ENCODE measurements at places on chromosomes 7 and 10.
A peak's percentile ranks its signal among the peaks of the same experiment; 100 is the strongest.

GRCh38 chr7:157442993-157443831 is 106.4 kb downstream of the DNAJB6 start:
- no peak for DNase-seq

DNA sequence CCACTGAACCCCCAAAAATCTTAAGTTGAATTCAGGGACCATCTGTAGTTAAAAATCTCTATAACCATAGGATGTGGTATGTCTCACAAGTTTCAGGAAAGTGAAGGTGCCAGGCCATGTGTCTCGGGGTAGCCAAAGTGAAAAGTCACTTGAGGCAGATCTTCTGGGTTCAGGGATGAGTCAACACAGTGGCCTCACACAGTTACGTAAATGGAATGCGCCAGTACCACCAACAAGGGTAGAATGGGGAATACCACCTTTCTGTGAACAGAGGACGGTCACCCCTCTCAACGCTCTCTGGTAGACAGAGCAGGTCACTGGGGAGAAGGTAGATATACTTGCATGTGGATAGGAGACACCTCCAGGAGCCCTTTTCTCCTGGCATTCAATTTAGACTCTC is 71.4 kb downstream of the ELMO1 start:
- no peak for DNase-seq

GRCh38 chr7:89623018-89623672 is 531.1 kb upstream of the STEAP1 start:
- DNase-seq, result peak; percentile 4

DNA sequence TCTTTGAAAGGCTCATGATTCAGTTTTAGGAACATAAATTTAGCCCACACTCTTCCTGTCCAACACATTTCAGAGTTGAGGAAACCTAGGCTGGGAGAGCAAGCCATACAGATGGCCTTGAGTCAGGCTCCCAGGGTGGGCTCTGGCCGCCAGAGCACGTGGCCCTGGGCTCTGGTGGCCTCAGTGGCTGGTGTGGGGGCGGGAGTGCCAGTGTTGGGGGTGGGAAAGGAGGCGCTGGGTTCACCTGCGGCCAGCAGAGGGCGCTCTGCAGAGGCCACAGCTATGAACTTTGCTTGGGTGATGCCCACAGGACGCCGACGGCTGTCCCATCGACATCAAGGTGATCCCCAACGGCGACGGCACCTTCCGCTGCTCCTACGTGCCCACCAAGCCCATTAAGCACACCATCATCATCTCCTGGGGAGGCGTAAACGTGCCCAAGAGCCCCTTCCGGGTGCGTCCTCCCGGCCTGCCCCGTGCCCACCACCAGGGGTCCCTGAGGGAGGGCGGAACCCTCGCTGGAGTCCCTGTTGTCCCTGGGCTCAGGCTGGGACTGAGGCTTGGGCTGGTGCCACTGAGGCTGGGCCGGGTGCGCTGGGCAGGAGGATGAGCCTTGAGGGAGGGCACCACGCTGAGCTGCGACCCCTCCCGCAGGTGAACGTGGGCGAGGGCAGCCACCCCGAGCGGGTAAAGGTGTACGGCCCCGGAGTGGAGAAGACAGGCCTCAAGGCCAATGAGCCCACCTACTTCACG is 11.9 kb downstream of the FLNC start:
- DNase-seq, result peak; percentile 52

DNA sequence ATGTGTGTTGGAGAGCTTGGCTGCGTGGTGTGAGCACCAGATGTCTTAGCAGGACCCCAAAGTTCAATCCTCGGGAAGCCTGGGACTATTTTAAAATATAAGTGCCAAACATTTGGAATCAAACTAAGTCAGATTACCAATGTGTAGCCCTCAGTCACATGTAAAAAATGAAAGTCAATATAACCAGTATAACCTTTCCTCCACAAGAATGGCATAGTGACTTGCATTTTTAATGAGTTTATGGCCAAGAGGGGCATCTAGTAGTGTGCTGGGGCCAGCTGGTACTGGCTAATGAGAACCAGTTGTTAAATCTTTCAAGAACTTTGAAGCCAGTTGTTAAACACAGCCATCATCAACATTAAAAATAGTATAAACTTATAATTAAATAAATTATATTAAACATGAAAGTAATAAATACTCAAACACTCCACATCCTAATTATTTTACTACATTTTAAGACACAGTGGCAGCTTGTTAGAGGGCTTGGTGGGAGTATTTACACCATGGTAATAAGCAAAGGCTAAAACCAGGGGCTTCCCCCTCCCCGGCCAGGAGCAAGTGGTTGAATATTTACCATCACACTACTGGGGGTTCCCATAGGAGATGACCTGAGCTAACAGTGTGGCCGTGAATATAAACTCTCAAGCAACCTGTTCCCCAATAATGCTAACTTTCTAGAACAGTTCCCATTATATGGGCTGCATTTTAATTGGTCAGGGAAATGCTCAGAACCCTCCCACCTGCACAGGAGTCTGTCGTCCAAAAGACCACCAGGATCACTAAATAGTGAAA is 7.9 kb upstream of the FAM170B start:
- DNase-seq, result no peak

GRCh38 chr7:74006451-74007241 is 21.3 kb upstream of the ELN start:
- no peak for DNase-seq

- DNase-seq, result no peak
Measured at GRCh38 chr10:115860182-115861107, 412.6 kb downstream of the GFRA1 start.

DNA sequence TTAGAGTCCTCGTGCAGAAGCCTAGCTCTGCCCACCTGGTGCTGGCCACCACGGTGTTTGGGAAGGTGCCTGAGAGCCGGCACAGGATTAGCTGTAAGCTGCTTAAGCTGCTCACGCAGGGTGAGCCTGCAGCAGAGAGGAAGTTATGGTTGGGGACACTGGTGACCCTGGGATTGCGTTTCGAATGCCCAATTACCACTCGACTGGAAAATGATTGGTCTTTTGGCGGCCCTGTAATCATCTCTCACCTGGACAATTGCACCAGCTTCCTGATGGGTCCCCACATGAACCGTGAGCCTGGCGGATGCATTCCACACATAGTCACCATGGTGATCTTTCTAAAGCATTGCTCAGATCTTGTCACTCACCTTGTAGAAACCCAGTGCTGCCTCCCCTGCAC is 442.3 kb upstream of the ZMIZ1 start:
- no peak for DNase-seq

DNA sequence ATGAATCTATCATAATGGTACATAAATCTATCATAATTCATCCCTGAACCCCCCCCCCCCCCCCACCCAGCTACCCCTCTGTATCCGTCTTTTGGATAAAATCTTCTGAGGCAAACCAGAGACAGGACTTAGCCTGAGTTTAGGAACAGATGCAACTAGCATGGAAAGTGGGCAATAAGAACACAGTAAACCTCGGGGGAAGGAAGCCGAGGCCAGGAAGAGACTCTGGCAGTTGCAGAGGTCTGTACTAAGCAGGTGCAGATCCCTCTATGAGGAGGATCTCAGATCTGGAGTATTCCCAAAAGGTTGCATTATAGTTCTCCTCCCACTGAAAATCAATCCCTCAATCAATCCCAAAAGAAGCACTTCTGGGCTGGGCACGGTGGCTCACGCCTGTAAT is 87.2 kb downstream of the EBF3 start:
- DNase-seq, result no peak

DNA sequence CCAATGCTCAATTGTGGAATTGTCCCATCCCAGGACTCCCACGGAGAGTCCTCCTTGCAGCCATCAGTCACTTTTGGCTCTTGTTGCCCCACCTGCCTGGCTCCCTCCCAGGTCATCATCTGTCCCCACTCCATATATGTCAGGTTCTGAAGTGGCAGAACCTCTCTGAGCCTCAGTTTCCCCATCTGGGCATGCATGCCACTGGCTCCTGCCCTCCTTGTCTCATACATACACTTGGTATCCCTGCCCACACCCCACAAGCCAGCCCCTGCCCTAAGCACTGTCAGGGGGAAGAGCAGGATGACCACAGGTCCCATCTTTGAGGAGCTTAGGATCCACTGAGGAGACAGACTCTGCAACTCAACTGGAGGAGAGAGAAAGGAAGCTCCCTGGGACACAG is 156.9 kb downstream of the GRID1 start:
- no peak for DNase-seq

DNA sequence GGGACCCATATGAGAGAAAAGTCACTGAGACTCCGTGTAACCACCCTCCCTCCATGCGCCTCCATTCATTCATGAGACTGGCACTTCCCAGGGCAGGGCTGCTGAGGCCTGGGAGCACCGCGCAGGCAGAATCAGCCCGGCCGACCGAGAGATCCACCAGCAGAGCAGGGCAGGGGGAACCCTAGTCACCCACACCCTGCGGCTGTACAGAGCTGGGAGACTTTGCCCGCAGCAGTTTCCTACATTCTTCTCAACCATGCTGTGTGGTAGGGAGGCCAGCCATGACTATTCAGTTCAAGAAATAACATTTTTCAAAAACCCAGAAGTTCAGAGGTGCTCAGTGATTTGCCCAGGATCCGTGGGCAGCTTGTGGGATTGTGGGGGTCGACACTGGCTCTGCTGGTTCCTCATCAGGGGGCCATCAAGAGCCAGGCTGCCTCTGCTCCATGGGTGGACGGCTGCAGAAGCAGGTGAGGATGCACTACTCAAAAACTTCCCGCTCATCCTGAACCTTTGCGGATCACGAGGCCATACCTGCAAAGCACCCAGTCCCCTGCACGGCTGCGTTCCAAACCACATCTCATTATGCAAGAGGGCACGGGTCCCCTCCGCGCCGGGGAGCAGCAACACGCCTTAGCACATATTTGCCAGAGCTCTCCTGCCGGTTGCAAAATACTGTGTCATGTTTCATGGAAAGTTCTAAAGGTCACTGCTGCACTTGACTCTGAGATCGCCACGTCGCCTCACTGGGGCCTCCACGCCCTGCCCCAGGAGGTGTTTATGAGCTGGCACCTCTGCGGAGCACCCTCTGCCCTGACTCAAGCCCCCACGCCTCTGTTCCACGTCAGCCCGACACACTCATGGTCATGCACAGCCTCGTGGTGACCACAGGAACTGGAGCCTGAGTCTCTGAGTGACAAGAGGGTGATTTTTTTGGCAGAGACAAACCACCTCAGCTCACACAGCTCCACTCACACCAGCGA is 132.0 kb downstream of the PRKAG2 start:
- peak; percentile 90 for DNase-seq

- DNase-seq, result peak; percentile 30
Measured at GRCh38 chr7:140231771-140232491, 55.1 kb upstream of the KDM7A start.

- peak; percentile 64 for DNase-seq
Measured at GRCh38 chr7:5532536-5533335, 109.1 kb upstream of the TNRC18 start.

- peak; percentile 58 for DNase-seq
Measured at GRCh38 chr7:149145031-149145845, 2.0 kb upstream of the ZNF398 start.

DNA sequence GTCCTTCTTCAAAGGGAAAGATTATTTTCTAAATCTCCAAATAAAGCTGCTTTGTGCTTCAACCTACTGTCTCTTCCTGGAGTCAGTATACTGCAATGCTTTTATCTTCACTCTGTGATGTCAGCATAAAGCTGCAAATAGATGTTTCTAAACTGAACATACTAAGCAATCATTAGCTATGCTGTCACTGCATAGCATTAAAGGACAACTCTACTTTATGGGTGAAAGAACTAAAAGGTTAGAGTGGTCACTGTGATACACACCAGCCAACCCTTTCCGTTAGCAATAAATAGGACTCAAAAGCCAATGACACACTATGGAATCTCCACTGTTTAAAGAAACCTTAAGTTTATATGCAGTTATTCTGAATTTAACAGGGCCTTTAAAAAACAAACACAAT is 1.8 kb downstream of the CCDC186 start:
- DNase-seq, result peak; percentile 9

- no peak for DNase-seq
Measured at GRCh38 chr7:26447116-26447515, 155.5 kb downstream of the SNX10 start.

- peak; percentile 29 for DNase-seq
Measured at GRCh38 chr10:18293536-18294510, 153.6 kb downstream of the CACNB2 start.

DNA sequence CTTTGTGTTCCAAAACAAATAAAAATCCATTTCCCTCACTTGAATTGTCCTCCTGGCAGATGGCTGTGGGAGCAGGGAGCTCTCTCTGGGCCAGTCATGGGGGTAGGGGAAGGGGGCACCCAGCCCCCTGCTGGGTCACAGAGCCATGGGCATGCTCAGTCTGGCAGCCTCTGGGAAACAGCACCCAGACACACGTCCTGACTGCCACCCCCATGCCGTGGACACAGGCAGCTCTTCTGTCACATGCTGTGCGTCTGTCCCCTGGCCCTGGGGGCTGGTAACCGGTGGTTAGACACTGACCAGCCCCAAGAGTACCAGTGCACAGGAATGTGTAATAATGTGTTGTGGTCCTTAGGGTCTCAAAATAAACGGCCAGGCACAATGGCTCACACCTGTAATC is 47.0 kb downstream of the RASGEF1A start:
- DNase-seq, result no peak

DNA sequence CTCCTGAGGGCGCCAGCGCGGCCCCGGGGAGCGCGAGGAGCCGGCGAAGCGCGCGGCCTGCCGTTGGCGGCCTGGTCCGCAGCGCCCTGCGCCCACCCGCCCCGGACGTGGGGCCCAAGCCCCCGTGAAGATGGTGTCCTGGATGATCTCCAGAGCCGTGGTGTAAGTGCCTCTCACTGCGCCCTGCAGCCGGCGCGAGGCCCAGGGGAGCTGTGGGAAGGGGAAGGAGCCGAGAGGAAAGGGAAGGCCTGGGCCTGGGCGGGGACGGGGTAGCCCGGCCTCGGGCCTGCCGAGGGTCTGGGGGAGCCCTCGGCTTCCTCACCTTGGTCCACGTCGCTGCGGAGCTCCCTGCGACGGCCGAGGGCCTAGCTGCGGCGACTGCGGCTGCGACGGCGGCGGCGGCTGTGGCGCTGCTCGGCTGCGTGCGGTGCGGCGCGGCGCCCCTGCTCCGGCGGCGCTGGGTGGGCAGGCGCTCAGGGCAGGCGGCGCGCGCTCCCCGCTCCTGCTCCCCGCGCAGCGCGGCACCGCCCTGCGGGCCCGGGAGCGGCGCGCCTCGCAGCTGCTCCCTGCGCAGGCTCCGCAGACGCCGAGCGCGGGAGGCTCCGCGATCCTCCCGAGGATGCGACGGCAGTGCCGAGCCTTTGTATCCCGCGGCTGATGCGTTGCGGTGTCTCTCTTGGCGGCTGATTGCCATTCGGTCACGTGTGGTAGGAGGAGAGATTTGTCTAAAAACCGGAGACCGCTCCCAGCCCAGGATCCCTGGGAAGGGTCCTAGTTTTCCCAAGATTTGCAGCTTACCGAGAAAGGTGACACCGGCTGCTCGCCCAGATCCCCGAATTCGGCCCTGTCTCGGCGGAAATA is 445 bp downstream of the REEP3 start:
- peak; percentile 53 for DNase-seq

Measured in inflammatory macrophage treated with lipopolysaccharide for 1 hour (primary cell).